NCI-H69 (cell line): ENCODE measurements at places on chromosomes 5 and 9.
A peak's percentile ranks its signal among the peaks of the same experiment; 100 is the strongest.

DNA sequence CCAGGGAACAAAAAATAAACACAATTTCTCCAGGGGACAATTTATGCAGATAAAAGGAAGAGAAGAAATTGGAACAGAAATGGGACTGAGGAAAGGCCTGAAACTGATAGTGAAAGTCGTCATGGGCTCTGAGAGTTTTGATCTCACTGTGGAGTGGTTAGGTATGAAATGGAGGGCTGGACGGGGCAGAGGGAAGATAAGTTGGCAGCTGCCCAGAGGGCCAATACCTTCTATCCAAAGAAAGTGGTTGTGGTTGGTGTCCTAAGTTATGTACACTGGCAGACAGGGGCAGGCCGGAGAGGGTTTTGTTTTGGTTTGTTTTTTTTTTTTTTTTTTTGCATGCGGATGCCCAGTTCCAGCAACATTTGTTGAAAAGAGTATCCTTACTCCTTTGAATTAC is 46.1 kb downstream of the ZNF618 start:
- no peak for DNase-seq

DNA sequence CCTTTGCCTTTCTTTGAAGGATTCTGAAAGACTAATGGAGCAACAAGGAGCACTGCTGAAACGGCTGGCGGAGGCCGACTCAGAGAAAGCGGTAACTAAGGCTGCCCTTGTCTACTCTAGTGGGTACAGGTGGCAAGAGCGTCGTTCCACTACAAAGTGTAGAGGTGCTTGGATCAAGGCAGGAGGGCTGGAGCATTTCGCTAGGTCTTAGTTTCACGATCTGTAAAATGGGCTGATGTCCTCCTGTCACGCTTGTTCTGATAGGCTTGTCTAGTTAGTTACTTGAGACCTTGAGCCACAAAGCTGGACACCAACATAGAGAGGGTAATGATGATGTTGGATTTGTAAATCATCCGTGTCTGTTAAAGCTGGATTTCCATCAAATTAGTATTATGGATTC is 23.0 kb upstream of the GLE1 start:
- DNase-seq = no peak

DNA sequence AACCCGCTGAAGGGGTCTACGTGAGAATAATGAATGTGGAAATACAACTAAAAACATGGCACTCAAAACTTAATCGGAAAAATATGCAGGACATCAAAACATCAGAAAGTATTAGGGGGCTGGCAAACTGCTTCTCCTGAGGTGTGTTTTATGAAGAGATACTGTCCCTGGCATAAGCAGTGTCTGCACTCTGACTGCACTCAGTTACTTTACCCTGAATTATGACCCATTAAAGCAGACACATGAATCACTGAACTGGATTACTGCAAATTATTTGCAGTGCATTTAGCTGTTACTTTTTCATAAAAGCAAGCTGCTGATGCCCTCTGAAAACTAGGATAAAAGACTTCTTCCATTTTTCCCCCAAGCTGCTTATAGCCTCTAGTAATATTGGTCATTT is 164.9 kb downstream of the AP3B1 start:
- DNase-seq = peak; percentile 92

- DNase-seq = peak; percentile 90
Observed at GRCh38 chr5:81579262-81579924, 171.5 kb downstream of the SSBP2 start.

GRCh38 chr5:10501554-10502075 is 59.9 kb downstream of the ROPN1L start:
- DNase-seq = peak; percentile 24

GRCh38 chr5:150159031-150159430 is 3.4 kb upstream of the PDGFRB start:
- no peak for DNase-seq

- peak; percentile 85 for DNase-seq
Observed at GRCh38 chr5:105752801-105753200, 1917.9 kb downstream of the EFNA5 start.

GRCh38 chr9:131394464-131395156 is 724 bp downstream of the PRRC2B start:
- peak; percentile 82 for DNase-seq

- DNase-seq = peak; percentile 10
Observed at GRCh38 chr5:75610201-75610600, 1.1 kb upstream of the ANKDD1B start.

DNA sequence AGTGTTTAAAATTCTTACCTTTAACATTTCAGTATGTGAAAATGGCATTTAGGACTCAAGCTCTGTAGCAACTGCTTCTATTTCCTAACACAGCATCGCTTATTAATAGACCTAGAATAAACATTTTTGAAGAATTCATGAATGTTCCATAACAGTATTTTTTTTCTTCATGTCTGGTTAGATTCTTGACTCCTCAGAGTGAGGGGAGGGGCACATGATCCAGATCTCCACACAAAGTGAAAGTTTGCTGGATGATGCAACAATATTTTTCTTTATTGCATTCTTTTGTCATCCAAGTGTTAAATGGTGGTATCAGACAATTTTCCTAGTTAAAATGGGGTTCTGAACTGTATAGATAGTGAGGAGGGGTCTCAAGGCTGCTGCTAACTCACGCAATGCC is 130.8 kb upstream of the MAN2A1 start:
- DNase-seq = no peak

GRCh38 chr5:14250084-14250695 is 107.0 kb downstream of the TRIO start:
- peak; percentile 97 for DNase-seq

- no peak for DNase-seq
Observed at GRCh38 chr5:98585661-98586310, 187.7 kb upstream of the RGMB start.

GRCh38 chr9:123749580-123750202 is 180.2 kb downstream of the DENND1A start:
- peak; percentile 23 for DNase-seq

GRCh38 chr5:139849942-139850341 is 54.3 kb downstream of the PSD2 start:
- peak; percentile 28 for DNase-seq

- no peak for DNase-seq
Observed at GRCh38 chr9:36437790-36438189, 37.7 kb upstream of the RNF38 start.

DNA sequence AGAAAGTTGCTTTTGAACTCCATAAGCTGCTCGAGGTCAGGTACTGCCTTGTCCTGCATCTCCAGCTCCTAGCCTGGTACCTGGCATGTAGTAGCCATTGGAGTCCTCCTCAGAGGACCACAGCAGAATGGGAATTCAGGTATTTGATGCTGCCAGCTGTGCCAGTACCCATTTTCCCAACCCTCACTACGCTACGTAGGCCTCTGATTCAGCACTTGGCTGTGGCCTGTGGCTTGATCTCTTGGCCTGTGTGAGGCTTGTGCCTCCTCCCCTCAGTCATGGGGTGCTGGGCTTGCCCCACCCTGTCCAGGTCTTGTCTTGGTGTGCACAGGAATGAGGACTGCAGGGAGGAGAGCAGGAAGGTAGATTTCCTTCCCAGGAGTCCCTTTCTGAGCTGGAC is 11.8 kb downstream of the OTULIN start:
- DNase-seq = no peak

DNA sequence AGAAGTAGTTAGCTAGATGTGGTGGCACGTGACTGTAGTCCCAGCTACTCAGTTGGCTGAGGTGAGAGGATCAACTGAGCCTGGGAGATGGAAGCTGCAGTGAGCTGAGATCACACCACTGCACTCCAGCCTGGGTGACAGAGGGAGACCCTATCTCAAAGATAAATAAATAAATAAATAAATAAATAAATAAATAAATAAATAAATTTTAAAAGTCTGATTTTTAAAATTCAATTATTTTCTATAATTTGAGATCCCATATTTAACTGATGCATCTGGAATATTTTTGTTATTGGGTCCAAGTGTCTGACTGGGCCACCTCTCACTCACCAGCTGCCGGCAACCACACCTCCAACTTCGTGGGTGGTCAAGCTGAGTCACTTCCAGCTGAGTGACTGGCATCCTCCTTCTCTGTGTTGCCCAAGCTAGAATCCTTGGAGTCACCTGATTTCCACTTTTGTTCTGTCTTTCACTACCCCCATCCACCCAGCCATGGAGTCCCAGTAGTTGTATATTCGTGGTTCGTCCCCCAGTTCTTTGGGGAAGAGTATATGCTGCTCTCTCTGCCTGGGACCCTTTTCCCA is 70.9 kb downstream of the EGFLAM start:
- DNase-seq = no peak

DNA sequence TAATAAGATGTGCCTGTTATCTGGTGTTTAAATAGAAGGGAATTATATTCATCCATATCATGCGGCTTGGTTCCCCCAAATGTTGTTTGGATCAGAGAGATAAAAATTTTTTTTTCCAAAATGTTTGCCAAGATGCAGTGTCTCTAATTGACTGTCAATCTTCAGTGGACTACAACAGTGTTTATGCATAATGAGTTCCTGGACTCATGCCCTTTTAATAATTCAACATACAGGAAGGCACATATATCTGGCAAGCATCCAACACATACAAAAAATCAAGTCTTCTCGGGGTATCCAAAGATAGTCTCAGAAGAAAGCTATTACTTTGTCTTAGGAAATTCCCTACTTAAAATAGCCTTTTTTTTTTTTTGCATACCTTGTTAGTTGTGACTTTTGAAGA is 1534.7 kb downstream of the EFNA5 start:
- DNase-seq = peak; percentile 80

GRCh38 chr5:11897781-11898180 is 6.5 kb downstream of the CTNND2 start:
- no peak for DNase-seq

- DNase-seq = peak; percentile 90
Observed at GRCh38 chr9:131423171-131423581, 29.3 kb downstream of the PRRC2B start.

DNA sequence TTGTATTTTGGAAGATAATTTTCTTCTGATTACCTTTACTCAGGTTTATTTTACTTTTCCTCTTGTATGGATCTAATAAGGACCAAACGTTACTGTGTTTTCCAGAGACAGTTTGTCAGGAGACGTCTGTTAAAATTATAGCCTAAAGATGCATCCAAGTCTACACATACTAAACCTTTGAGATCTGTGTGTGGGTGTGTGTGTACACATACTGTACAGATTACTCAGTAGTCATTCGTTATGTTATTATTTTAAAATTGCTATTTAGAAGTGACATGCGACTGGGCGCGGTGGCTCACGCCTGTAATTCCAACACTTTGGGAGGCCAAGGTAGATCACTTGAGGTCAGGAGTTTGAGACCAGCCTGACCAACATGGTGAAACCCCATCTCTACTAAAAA is 51.6 kb upstream of the CNTLN start:
- DNase-seq = no peak

DNA sequence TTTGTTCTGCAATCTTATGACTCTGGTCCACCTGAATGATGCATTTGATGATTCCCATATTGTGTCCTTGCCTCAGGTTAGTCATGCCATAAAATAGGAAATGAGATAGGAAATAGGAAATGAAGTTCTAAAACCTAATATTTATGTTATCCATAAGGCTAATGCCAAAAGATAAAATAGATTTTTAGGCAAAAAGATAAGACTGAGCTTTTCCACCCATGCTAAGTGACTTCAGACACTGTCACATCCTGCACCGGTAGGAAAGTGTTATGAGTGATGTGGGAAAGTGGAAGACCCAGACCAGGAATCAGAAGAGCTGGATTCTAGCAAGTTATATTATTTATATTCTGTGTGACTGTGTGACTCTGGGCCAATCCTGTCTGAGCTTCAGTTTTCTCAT is 600.8 kb upstream of the DMAC1 start:
- no peak for DNase-seq

DNA sequence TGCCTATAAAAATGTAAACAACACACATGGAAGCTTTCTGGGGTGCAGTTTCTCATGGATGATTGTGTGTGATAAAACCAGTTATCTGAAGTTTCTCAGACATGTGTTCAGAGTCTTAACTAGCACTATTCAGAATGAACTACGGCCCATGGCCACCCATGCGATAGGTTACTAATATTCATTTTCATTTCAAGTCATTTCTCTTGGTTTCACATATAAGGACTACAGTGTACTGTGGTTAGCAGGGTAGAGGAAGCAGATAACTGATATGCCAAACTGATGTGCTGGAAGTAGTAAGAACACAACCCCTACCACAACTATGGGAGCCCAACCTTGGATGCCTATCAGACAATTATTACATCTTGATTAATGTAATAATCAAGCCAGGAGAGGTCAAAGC is 372.1 kb downstream of the DTWD2 start:
- DNase-seq = no peak

- no peak for DNase-seq
Observed at GRCh38 chr9:114429488-114429887, 41.7 kb upstream of the AKNA start.

DNA sequence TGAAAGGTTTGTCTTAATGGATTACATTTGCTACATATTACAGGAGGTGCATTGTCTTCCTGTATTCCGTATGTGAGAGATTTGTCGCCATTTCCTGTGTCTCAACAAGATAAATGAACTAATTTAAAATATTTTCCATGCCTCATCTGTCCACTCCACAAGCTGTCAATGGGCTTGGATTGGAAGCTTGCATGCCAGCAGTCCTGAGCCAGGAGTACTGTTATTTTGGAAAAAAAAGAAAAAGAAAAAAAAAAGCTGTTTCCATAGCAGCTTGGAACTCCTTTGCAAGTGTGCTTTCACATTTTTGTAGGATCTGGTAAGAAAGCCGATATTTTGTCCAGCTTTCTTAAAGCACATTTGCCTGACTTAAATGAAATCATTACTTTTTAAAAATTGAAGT is 330.8 kb downstream of the KDM4C start:
- no peak for DNase-seq

DNA sequence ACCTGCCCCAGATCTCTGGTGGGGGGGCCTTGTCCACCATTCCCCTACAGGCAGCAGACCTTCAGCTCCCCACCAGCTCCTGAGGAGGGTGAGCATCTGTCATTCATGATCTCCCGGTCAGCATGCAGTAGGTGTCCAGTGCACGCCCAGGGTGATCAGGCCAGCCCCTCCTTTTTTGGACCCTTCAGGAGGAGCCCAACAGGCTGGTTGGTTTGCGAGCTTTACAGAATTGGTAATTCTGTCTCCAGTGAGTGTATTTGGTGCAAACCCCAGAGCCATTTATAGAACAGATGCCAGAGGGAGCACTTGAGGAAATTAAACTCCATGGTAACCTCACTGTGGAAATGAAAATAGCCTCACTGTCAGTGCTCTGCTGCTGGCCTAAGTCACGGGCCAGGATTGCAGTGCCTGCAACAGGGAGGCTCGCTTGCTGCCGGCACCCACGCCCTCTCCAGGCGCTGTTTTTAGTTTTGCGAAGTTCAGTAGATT is 23.4 kb downstream of the WNK2 start:
- peak; percentile 81 for DNase-seq

GRCh38 chr9:135905380-135906258 is 1.7 kb downstream of the CAMSAP1 start:
- DNase-seq = peak; percentile 38

DNA sequence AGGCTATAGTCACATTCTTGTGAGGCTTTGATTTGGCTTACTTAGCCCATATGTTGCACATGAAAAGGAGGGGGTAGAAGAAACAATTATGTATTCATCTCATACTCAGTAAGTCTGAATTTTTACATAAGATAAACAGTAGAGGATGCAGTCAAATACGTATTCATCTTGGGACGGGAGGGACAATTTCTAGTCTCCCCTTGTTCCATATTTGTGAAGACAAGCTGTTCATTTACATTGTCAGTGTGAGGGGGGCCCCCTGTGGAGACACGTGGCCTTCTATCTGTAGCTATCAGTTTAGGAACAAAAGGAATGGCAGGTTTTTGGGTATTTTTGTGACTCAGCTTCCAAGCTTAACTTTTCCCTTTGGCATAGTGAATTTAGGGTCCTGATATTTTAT is 49.2 kb upstream of the PPP1R2B start:
- peak; percentile 54 for DNase-seq
